ENCODE measurements at places on chromosomes 16 and 17.

DNA sequence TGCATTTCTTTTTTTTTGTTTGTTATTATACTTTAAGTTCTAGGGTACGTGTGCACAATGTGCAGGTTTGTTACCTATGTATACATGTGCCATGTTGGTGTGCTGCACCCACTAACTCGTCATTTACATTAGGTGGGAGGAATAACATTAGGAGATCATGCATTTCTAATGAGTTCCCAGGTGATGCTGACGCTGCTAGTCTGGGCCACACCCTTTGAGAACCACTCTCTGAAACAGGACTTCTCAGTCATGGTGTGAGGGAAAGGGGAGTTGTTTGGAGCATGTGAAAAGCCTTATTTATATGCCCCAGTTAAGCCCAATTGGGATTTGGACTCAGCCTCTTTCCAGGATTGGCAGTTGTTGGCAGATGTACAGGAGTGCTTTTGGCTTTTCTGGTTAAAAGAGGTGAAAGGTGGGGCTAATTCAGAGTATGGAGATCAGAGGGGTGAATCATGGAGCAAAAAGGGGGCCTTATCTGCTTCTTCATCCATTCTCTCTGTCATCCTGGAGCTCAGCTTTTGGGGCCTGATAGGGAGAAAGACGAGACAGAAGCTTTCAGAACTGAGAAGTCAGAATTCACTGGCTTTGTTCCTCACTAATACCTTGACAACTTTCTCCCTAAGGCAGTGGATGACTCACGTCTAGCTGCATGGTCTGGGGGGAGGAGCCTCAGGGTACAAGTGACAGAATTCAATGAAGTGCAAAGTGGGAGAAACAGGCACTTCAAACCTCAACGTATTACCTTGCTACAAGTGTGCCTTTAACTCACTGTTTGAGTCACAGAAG, 180.0 kb upstream of the CACNG3 start:
- no peak for DNase-seq

DNA sequence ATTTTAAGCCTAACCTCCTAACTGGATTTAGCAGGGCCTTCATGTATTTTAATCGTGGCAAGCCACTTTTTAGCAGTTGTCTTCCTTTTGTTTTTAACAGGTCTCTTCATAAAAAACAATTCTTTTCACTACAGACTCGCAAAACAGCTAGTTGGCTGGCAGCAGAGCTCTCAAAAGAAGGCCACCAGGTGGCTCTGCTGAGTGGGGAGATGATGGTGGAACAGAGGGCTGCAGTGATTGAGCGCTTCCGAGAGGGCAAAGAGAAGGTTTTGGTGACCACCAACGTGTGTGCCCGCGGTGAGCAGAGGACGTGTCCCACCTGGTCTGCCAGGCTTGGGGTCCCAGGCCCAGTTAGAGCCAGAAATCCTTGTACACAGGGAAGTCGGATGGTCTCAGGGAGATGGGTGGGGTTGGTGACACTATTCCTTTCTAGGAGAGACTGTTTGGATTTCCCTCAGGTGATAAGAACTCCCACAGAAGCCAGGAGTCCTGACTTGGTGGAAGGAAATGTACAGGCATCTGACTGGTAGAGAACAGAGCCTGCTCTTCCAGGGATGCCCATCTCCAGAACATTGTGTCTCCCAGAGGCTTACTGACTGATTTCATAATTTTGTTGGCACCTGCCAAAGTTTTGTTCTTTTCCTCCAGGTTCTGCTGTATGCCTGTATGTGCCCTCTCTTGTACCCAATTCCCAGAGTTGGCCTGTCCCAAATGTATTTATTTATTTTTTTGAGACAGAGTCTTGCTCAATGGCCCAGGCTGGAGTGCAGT, 14.9 kb upstream of the DDX19A start:
- no peak for DNase-seq

DNA sequence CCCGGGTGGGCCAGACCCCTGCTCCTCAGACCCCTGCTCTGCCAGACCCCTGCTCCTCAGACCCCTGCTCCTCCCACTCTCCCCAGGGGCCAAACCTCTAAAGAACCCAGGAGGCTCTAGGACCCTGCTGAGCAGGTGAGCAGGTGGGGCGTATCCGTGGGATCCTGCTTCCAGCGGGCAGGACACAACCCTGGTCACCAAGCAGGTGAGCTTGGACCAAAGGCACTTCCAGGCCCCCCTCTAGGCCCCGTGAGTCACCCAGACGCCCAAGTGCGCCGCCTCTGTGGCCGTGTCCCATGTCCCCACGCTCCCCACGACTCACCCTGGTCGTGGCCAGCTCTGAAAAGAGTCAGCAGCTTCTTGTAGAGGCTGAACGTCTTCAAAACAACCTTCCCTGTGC, 5.0 kb downstream of the CYBC1 start:
- DNase-seq: no peak

- DNase-seq: no peak
Measured at GRCh38 chr17:57861000-57861789, 11.4 kb upstream of the MRPS23 start.

DNA sequence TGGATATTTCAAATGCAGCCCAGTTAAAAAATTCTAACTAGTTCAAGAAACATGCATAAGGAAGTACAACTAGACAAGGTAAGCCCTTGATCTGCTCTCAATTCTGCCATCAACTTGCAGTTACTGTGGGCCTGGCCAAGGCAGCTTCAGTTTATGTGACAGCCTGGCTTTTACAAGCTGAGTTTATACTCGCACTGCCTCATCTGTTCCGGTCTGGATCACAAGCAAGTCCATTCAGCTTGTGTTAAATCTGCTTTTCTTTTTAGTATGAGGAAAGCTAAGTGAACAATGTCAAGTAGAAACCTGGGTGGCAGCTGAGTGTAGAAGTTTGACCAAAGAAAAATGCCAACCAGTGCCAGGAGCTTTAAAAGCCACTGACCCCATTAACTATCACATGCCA, 76.6 kb upstream of the CORO6 start:
- no peak for DNase-seq

DNA sequence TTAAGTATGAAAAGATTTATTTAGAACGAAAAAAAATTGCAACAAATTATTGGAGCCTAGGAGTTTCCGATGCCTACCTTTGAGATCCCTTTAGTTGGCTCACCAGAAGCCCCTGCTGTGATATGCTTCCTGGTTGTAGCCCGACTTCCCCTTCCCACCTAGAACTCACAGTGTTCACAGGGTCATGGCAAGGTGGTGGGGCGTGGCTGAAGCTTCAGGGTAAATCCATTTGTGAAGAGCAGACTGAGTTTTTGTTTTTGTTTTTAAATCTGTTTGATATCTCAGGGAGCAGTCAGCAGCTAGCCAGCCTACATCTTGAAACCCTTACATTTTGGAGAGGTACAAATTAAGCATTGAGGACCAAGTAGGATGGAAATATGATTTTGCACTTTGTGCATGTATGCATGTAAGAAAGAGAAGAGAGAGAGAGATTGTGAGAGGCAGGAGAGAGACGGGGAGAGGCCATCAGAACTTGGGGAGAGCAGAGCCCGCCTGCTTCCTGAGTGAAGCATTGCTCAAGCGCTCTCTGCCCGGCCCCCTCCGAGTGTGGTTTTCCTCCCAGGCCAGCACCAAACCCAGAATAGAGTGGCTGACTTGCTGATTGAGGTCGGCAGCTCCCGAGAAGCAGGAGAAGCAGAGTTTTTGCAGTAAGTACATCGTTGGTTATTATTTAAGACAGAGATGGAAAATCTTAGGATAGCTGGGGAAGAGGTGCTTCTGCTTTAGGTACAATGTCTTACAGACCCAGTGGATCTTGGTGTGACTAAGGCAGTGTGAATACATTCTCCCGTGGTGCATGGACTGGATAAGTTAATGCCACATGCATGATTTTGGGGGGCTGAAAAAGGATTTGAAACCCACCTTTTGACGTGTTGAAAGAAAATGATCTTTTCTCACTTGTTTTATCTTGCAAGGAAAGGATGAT, 64.2 kb downstream of the SPECC1 start:
- DNase-seq: no peak

GRCh38 chr17:34226011-34226743, 28.9 kb upstream of the CCL2 start:
- no peak for DNase-seq

DNA sequence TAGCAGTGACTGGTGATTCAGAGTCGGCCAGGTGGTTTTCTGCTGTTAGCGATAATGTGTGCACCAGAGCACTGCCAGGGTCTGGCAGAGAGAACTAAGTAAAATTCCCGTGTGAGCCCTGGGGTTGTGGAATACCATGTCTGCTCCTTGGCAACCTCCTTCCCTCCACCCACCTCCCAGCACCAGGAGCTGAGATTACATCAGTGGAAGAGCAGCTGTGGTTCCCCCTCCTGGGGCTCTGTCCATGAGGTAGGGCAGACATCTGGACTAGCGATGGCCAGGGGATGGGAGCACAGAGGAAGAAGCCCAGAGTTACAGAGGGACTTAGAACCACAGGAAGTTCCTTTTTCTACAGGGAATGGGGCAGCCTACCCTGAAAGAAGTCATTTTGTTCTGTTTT, 15.8 kb downstream of the CLEC10A start:
- no peak for DNase-seq

- no peak for DNase-seq
Measured at GRCh38 chr17:49259663-49260010, 29.1 kb upstream of the PHOSPHO1 start.

DNA sequence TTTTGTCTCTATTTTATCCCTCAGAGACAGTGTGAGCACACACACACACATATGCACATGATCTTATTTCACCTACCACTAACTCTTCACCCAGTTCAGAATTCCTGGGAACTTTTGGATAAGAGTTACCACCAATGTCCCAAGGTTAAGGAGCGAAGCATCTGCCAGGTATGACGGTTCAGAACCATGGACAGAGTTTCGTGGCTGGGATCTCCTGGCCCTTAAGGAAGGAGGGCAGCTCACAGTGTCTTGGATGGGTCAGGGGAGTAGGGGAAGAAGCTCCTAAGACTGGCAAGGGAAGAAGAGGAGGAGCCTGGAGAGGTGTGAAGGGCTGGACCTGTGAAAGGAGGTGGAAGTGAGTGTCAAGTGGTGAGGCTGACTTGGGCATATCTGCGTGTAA, 23.0 kb upstream of the TMEM132E start:
- no peak for DNase-seq

DNA sequence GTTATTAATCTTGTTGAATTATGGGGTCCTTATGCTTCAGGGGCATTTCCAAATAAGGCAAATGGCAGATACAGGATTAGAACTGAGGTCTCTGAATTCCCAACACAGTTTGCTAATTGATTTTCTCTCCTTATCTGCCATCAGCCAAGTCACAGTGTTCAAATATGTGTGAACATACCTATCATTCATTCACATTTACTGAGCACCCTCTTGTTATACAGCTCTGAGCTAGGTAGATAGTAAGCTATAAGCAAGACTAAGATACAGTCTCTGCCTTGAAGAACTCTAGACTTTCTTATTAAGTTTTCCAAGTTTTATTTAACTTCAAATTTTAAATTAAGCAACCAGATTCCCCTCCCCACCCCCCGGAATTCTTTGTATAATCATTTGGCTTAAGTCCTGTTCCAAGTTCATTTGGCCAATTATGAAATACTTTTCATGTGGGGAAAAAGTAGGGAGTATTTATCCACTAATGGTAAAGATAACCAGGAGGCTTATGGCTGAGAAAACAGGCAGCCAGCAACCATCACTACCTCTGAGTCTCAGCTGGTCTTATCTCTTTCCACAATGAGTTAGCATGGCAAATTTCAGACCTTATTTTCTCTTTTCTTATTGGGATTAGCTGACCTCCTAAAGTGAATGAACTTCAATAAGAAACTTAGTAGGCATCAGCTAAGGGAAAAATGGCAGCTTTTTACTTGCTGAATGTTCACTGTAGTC, 31.4 kb upstream of the CORO6 start:
- DNase-seq: no peak

- DNase-seq: peak; percentile 47
Measured at GRCh38 chr17:67245073-67245693, at the start of gene HELZ. HELZ (minus strand) TSS chr17:67245196; CDS start chr17:67218804, 26,392 bp downstream.

DNA sequence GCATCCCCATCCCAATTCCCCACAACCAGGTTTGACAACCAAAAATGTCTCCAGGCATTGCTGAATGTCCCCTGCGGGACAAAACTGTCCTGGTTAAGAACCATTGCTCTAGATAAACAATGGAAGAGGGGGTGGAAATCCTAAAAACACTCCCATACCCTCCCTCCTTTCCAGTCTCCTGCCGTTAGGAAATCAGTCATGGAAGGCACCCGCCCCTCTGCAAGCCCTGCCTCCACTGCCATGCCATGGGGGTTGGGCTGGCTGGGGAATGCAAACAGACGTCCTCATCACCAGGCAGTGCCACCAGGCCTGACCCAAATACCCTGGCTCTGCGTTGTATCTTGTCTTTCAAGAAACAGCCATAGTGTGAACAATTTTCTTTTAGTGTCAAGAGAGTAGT, 57.5 kb downstream of the CYTH1 start:
- no peak for DNase-seq

- DNase-seq: no peak
Measured at GRCh38 chr17:12438813-12439586, 226.7 kb upstream of the MYOCD start.

DNA sequence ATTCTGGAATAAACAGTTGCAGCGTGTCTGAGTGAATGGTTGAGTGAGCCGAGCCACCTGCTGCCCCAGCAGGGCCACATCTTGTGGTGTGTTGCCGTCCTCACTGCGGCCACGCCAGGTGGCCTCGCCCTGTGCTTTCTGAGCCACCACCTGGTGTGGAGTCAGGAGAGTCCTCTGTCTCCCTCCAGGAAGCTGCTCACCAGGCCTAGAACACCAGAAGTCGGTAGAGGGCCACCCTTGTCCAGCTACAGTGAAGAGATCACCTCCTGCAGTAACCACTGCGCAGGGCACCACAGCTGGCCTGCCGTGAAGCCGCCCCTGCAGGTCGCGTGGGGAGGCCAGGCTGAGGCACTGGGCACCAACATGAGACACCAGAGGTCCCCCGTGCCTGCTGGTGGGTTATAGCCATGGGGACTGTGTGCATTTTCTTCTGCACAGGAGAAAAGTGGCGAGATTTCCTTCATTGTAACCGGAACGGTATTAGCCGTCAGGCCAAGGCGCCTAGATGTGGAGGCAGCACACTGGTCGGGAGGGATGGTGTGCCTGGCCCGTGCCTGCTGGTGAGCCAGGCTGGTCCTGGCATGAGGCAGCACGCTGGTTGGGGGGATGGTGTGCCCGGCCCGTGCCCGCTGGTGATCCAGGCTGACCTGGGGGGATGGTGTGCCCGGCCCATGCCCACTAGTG, 28.9 kb upstream of the FOXK2 start:
- DNase-seq: no peak

GRCh38 chr16:68289202-68289601, 21.5 kb downstream of the SLC7A6OS start:
- no peak for DNase-seq

- no peak for DNase-seq
Measured at GRCh38 chr17:45425125-45425983, 7.3 kb downstream of the ARHGAP27 start.

- no peak for DNase-seq
Measured at GRCh38 chr17:40197550-40197949, 20.3 kb downstream of the RAPGEFL1 start.
